ENCODE measurements at places on chromosomes 13 and 19.
A peak's percentile ranks its signal among the peaks of the same experiment; 100 is the strongest.

GRCh38 chr19:14782626-14783409 lies 4.5 kb upstream of the ADGRE2 start:
- DNase-seq, result no peak

DNA sequence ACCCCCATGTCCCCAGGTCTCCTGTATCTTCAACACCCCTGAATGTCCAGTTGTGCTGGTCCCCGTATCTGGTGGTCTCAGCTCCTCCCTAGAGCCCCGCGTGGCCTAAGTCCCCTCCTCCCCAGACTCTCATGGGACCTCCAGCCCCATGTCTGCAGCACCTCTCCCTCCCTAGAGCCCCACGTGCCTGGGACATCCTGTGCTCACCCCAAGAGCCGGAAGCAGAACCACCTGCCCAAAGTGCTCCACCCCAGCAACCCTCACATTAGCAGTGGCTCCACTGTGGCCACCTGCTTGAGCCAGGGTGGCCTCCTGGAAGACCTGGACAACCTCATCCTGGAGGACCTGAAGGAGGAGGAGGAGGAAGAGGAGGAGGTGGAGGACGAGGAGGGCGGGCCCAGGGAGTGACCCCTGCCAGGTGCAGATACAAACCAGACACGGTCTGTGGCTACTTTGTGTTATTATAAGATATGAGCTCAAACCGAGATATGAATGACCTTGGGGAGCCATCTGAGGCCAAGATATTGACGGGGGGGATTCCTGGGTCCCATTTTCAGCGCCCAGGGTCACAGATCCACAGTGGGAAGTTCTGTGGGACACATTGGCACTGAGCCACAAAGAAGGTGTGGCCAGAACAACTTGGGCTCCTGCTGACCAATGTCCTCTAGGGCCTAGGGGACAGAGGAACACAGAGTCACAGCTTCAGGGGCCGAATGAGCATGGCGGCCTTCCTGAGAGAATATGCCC lies 6.0 kb downstream of the SHFL start:
- no peak for DNase-seq

GRCh38 chr19:30450835-30451321 lies 78.7 kb downstream of the ZNF536 start:
- DNase-seq, result no peak

- DNase-seq, result no peak
Observed at GRCh38 chr13:95644601-95645052, at the start of gene DZIP1. DZIP1 (minus strand) TSS chr13:95644706; CDS start chr13:95642029, 2,677 bp downstream.

GRCh38 chr13:28181413-28181812 lies 43.1 kb downstream of the PAN3 start:
- no peak for DNase-seq

GRCh38 chr13:79328510-79328909 lies 77.5 kb downstream of the RBM26 start:
- no peak for DNase-seq

GRCh38 chr19:12792051-12792852 lies 966 bp downstream of the JUNB start:
- DNase-seq, result no peak

DNA sequence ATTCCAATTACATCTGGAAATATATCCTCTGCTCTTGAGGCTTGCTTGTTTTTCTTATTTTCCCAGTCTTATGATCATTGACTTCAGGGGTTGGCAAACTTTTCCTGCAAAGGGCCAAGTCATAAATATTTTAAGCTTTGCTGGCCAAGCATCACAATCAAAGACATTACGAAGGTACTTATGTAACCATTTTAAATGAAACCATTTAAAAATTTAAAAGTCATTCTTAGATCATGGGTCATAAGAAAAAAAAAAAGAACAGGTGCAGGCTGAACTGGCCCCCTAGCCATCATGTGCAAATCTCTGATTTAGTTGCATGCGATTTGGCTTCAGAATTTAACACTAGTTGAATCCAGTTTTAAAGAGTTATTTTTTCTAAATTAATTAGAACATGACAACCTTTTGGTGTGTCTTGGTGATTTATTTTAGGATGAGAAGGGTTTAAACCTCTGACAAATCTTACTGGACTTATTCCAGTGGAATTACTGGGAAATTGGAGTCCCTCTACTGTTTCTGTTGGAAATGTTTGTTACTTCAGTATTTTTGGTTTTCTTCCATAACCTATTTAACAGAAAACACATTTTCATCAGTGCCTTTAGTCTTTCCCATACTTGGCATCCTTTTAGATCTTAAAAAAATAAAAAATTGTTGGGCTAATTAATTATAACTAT lies 148.1 kb downstream of the NHLRC3 start:
- DNase-seq, result no peak

DNA sequence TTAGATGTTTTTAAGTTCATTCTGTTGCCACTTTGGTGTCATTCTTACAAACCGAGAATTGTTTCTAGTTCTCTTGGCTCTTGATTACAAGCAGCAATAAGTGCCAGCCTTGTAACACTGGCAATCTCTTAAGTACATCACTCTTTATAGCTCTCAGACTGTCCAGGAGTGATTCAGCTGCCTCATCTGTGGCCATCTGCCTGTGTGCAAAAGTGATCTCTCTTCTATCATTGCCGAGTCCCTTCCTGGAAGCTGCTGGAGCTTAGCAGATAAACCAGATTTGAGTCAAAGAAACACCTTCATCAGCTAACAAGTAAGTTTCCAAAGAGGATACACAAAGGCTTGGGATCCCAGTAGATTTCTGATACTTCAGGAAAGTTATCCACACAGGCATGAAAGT lies 23.2 kb downstream of the STOML3 start:
- DNase-seq, result no peak

DNA sequence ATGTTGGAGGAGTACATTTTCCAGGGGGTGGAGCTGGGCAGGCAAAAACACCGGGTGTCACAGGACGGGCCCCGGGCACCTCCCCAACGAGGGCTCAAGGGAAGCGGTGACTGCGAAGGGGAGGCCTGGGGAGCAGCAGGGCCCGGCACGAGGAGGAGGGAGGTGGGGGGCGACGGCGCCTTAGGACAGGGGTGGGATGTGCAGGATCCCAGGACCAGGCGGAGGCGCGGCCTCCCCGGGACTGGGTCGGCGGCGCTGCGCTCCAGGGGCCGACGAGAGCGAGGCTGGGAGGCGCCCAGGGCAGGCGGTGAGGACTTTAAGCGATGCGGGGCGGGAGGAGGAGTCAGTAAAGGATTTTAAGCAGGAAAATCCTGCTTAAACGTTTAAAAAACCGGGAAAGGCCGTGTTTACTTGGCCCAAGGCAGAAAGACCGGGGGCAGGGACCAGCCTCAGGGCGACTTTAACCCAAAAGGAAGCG lies 427 bp downstream of the ZNF160 start:
- DNase-seq, result peak; percentile 10

DNA sequence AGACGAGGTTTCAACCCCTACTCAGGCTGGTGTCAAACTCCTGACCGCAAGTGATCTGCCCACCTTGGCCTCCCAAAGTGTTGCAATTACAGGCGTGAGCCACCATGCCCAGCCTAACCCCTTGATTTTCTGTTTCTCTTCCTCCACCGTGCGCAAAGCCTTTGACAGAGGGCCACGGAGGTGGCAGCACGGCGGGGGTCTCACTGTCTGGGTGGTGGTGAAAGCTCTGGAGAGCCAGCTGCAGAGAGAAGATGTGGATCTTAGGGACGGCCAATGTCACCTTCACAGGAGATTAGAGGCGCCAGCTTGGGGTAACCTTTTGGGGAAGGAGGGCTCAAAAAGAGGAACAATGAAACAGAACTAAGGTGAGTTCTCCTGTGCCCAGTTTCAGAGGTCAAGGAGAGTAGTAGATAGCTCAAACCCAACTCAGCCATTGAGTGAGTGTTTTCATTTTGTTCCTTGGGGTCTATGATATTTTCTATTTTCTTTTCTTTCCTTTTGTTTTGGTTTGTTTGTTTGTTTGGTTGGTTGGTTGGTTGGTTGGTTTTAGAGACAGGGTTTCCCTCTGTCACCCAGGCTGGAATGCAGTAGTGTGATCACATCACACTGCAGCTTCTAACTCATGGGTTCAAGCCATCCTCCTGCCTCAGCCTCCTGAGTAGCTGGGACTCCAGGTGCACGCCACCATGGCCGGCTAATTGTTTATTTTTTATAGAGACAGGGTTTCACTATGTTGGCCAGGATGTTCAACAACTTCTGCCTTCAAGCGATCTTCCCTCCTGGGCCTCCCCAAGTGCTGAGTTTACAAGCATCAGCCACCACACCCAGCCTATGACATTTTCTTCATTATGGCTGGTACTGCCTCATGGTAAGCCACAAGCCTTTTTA lies 37.7 kb downstream of the GPR42 start:
- no peak for DNase-seq

DNA sequence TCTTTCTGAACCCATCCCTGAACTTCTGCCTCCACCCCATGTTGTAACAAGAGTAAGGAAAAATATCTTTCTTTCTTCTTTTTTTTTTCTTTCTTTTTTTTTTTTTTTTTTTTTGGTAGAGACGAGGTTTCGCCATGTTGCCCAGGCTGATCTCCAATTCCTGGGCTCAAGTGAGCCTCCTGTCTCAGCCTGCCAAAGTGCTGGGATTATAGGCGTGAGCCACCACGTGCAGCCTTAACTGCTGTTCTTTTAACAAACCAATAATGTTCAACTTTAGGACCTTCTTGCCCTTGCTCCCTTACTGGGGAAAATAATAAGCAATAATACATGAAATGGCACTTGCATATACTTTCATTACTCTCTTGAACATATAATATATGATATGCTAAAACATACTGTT lies 19.6 kb downstream of the GPR183 start:
- no peak for DNase-seq

- no peak for DNase-seq
Observed at GRCh38 chr19:5338656-5339197, 1.9 kb downstream of the PTPRS start.

GRCh38 chr19:43720936-43721335 lies 5.1 kb downstream of the IRGC start:
- no peak for DNase-seq
